Heart left ventricle (tissue), 16 donors: ENCODE measurements at places on chromosomes 1 and 21.

DNA sequence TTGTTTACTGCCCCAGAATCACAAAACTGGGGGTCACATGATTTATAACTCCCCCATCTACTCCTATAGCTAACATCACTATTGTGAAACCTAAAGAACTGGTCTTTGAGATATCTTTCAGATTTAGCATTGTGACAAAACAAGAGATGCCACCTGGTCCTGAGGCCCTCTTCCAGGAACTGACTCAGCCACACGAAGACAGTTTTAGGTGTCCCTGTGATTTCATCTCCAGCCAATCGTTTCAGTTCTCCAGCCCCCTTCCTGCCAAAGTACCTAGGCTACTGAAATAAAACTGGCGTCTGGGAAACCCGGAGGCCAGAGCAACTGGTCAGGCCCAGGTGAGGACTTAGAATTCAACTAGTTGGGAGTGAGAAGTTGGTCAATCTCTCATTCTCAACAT is 36.6 kb downstream of the TBX19 start:
- no peak for DNase-seq

GRCh38 chr1:36857754-36858153 is 176.6 kb downstream of the GRIK3 start:
- DNase-seq: no peak

DNA sequence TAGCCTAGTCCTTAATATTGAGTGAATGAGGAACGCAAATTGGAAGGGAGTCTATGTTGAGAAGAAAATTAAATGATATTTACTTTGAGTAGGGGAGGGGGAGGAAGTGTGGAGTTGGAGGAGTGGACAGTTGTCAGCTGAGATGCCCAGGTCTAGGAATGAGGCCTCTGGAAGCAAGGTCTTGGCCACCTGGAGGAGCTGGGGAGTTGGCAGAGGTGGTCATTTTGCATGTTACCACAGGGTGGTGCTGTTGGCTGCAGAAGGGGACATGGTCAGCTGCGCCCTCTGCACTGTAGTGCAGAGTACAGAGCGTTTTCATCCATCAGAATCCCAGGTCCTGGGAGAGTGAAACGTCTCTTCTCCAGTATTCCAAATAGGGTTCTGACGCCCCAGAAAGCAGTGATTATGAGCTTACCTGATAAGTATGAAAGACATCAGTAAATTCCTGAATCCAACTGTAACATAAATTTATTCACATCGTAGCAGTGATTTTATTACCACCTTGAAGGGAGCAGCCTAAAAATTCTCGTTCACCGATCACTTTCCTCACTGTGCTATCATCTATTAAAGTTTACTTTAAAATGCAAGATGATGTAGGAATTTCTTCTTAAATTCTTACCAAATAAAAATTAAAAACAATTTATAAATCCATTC is 13.8 kb downstream of the PARK7 start:
- no peak for DNase-seq

DNA sequence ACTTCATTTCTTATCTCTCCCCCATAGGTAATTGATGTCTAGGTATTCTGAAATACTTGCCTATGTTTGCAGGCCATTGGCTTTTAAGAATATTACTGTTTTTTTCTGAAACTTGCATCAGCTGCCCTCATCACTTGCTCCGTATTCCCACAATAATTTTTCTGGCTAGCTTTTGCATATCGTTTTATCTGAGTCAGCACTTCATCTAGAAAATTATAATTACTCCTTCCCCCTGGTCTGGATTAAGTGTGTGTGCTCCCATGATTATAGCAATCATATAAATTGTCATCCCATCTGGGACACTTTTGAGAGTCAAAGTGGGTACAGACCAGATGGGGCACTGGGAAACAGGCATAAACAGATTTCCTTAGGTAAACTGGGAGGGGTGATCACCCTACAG is 583.2 kb upstream of the B3GALT2 start:
- DNase-seq: no peak

DNA sequence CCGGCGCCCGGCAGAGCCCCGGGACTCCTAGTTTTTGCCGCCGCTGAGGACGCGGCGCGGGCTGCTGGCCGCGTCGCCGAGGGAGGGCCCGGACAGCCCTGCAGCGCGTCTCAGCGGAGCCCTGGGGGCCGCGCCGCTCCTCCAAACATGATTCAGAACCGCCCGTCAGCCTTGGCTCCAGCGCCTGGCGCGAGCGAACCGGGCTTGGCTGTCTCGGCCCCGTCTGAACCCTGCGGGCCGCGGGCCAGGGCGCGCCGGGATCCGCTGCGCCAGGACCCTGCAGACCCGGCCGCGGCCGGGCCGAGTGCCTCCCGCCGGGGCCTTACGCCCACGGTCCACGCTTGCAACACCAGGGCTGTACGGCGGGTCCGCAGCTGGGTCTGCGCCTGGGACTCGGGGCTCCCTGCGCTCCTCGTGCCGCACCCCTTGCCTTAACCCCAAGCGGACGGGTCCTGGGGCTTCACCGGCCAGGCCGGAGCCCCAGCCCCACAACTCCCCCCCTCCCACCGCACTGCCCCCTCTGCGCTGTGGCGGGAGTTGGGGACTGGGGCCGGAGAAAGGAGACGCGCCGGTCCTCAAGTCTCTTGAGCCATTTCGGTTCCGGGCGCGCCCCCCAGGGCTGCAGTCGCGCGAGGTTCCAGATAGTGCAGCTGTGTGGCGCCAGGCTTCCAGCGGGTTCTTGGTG is 48.4 kb upstream of the CD34 start:
- peak; percentile 91 for DNase-seq

GRCh38 chr1:25008192-25008485 is 78.1 kb upstream of the RUNX3 start:
- no peak for DNase-seq

DNA sequence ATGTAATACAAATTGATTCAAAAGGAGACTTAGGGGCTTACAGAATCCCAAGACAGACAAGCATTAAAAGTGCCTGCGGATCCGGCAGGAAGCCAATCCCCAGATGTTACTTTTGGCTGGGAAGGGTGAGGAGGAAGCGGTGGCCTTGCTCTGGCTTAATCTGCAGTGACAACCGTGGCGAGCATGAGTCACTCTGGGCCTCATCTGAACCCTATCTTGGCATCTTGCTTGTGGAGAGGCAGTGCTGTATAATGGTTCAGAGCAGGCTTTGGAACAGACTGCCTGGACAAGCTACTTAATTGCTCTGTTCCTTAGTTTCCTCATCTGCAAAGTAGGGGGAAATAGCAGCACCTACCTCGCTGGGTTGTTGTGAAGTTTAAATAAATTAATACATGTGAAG is 74.1 kb downstream of the XCL2 start:
- DNase-seq: peak; percentile 68

DNA sequence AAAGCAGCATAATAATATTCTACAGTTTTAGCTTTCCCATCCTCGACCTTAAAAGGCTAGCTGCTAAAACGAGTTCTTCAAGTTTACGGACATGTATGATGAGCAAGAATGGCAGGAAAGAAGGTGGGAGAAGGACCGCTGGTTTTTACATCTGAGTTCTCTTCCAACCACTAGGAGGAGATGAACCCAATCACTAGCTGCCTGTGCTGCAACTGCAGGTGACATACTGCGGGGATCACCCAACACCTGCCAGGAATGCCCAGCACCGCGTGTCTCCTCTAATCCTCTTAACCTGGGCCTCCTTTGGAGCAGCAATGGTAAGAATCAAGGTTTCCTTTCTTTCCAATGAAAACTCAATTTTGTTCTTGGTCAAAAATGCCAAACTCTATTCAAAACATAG is 23.5 kb downstream of the TOR3A start:
- no peak for DNase-seq

DNA sequence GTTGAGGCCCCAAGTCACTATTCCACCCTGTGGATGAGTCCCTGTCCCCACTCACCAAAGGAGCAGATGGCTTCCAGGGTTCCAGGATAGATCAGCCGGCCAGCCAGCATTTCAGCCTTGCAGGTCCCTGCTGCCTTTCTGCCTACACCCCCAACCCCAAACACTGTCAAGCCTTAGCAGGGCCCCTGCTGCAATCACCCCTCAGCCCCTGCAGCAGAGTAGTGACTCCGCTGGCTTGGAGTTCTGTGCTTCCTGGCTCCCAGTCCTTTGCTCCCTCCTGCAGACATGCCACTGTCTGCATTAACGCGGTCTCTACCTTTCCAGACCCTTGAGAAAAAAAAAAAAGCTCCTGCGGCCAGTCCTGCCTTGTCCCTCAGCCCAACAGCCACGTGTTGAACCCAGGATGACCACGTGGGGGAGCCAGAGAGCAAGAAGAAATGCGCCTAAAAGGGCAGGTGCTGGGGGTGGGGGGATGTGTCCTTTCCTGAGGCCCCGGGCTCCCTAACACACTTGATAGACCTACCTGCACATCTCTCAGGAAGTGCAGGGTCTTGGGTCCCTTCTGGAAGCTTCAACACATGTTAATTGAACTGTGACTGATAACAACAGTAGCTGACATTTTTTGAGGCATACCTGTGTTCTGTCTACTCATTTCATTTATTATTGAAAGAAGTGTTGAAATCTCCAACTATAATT is 37.4 kb downstream of the RASSF5 start:
- DNase-seq: peak; percentile 69

DNA sequence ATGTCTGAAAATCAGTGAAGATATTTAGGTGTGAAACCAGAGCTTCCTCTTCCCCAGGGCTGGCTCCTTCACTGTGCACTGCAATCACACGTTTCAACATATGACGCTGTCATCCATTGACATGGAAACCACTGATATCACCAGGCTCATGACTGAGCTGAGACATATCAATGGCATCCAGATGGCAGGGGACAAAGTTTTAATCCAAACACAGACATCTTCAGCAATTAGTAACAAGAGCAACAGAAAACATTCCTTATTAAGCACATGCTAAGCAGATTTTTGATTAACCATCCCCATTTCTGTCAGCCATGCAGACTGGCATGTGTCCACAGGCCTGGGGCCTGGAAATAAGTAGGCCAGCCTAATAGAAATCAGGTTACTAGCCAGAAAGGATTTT is 108.0 kb upstream of the ADAR start:
- DNase-seq: no peak

DNA sequence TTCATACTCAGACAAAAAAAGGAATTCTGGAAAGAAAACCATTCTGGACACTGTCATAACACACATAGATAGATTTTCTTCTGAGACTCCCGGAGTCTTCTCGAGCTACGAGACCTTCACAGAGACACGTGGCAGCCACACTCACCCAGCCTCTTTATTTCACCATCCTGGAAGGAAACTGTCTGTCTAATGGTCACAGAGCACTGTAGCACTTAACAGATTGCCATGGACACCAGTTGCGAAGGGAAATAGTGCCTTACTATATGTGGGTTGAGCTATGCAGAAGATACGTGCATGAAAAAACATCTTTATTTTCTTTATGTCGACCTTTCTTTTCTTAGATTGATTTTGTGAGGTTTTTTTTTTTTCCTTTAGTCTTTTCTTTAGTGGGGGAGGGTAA is 57.9 kb downstream of the ZP4 start:
- DNase-seq: no peak

DNA sequence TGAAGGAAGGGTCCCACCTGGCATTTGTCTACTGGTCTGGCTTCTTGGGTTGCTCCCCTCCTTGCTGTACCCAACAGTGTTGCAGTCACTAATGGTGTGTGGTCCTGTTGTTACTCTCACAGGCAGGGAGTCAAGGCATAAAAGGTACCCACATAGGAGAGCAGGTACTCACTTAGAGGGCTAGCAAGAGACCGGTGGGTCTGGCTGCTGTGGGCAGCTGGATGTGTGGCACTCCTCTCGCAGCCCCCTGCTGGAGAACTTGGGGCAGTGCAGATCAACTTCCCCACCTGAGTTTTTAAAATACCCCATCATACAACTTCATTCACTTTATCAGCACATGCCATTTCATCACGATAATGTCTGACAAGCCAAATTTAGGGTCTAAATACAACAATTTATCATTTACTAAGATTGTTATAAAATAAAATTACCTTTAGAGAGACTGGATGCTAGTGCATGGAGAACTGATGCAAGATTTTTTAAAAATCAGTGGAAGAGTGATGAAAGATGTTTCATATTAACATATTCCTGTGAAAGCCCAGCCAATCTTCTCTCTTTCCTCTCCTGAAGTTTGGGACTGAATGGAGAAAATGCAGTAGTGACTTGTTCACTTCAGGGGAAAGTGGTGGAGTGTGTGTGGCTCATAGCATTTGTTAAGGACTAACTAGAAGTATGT is 42.8 kb downstream of the ACP6 start:
- DNase-seq: no peak

DNA sequence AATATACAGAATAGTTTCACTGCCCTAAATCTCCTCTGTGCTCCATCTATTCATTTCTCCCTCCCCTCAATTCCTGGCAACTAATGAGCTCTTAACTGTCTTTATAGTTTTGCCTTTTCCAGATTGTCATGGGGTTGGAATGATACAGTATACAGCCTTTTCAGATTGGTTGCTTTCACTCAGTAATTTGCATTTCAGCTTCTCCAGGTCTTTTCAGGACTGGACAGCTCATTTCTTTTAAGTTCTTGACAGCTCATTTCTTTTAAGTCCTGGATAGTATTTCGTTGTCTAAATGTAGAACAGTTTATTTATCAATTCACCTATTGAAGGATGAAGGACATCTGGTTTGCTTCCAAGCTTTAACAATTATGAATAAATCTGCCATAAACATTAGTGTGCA is 22.6 kb downstream of the KRTAP21-3 start:
- DNase-seq: no peak

DNA sequence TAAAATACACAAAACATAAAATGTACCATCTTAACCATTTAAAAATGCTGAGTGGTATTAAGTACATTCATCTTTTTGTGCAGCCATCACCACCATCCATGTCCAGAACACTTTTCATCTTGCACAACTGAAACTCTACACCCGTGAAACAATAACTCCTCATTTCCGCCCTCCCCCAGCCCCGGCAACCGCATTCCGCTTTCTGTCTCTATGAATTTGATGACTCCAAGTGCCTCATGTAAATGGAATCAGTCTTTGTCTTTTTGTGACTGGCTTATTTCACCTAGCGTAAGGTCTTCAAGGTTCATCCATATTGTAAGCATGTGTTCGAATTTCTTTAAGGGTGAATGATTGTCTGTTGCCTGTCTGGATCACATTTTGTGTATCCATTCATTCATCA is 37.2 kb downstream of the SCCPDH start:
- DNase-seq: no peak

DNA sequence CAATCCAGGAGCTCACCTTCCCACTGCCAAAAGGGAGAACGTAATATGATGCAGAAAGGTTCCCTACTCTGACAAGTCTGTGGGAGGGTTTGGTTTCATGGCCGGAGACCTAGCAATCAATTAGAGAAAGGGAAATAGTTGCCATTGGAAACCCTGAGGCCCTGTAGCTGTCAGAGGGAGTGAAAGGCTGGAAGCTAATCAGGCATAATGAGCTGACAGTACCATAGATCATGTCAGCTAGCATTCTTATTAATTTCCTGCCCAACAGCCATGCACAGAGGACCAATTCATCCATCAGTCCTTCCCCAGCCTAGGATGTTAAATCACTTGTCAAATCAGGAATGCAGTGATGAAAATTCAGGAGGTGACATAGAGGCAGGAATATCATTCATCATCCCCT is 527.3 kb downstream of the PLPP3 start:
- DNase-seq: no peak
